NCI-H1436 (cell line): ENCODE measurements at places on chromosomes 7 and 10.

DNA sequence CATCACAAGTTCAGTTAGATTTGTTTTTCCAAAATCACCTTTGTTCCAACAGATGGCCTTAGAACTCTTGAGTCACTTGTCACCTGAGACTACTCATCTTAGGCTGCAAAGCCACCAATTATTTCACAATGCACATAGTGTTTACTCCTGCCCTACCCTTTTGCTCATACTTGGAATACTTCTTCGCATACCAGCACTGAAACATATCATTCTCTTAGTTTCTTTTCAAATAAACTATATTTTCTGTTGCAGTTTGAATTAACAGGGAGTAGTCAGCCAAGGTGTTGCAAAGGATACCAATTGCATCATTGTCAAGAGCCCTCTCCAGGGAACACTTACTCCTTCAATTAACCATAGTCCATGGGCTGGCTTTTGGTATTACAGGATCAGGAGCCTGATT is 71.0 kb downstream of the CASD1 start:
- DNase-seq, result no peak

GRCh38 chr10:35765996-35766395 is 123.9 kb upstream of the FZD8 start:
- no peak for DNase-seq

- DNase-seq, result no peak
Measured at GRCh38 chr7:31982962-31983361, 87.2 kb downstream of the PDE1C start.

GRCh38 chr10:12965571-12965970 is 35.9 kb downstream of the CCDC3 start:
- no peak for DNase-seq

GRCh38 chr7:121449329-121449728 is 53.2 kb upstream of the FAM3C start:
- DNase-seq, result no peak

GRCh38 chr7:88001744-88002530 is 67.9 kb downstream of the ADAM22 start:
- no peak for DNase-seq

DNA sequence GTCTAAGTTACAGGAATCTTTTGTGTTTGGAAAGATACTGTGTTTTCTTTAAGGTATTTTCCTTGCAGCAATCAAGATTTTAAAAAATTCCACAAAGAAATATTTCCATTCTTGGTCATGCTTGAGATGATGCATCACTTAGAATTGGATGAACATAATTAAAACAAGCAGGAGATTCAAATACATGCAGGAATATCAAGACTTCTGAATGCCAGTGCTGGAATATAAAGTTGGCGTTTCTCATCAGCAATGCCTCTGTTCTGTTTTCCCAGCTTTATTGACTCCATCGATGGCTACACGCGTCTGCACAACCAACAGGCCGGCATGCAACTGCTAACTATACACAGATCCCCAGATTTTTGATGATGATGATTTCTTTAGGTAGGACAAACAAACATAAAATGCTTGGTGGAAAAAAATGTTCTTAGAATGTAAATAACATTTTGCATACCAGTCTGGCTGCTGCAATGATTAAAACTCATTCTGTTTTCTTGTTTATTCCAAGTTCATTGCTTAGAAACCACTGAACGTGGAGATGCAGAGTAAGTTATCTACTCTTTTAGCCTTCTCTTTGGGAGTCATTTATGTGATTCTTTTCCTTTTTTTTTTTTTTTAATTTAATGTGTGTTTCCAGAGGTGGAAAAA is 91.3 kb upstream of the FAM171A1 start:
- DNase-seq, result no peak

- DNase-seq, result no peak
Measured at GRCh38 chr7:98079891-98080648, 26.6 kb upstream of the LMTK2 start.

DNA sequence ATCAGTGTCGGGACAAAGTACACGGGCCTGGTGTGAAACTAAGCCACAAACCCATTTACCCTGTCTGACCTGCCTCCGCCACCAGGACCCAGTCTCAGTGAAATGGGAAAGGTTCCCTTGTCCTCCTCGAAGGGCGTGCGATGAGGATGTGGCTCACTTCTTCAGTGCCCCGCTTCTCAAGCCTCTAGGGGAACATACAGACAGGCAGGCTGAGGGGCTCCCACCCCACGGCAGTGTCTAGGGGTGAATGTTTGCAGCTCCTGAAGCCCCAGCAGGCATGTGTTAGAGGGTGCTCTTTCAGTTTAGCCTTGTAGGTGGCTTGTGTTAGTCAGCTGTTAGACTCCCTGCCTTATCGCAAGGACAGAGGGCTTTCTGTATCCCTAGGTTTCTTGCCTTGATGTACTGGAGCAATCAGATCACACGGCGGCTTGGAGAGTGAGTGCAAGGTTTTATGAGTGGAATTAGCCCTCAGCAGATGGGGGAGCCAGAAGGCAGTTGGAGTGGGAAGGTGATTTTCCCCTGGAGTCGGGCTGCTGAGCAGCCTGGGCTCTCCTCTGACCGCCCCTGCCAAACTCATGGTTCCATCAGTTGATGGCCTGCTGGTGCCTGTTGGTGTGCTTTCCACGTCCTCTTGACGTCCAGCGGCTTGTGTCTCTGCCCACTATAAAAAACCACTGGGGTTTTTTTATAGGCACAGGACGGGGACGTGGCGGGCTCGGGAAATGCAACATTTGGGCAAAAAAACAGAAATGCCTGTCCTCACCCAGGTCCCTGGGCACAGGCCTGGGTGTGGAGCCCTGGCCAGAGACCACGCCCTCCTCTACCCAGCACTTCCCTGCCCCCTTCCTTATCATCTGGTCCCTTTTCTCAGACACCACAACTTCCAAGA is 759 bp downstream of the NUDT1 start:
- no peak for DNase-seq

DNA sequence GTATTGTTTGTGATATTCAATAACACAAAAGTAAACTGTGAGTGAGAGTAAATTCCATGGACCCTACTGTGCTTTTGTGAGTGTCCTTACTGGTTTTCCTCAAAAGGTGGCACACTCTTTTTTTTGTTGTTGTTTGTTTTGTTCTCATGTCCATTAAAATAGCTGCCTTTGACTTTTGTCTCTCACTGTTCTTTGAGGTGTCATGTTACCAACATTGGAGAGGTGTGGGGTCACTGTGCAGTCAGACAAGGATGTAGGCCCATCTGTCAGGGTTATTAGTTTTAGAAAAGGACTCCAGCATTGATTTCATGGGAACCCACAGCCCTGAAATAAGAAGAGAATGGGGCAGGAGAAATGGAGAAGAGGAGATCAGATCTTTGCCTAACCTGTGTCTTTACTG is 383.1 kb downstream of the SORCS3 start:
- no peak for DNase-seq

DNA sequence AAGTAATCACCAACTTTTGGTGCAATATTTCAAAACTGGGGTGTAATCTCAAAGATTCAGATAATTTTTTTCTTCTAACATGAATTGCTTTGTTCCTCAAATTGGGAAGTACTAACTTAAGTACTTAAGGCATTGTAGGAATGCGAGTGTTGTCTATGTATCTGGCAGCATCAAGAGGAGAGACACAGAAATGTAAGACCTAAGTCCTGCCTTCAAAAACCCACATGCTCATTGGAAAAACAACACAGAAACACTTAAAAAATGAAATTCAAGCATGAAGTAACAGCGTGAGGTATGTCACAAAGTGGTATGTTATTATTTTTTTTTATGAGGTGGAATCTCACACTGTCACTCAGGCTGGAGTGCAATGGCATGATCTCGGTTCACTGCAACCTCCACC is 288.5 kb downstream of the ZEB1 start:
- no peak for DNase-seq

GRCh38 chr7:117185124-117185523 is 137.7 kb downstream of the WNT2 start:
- DNase-seq, result no peak

DNA sequence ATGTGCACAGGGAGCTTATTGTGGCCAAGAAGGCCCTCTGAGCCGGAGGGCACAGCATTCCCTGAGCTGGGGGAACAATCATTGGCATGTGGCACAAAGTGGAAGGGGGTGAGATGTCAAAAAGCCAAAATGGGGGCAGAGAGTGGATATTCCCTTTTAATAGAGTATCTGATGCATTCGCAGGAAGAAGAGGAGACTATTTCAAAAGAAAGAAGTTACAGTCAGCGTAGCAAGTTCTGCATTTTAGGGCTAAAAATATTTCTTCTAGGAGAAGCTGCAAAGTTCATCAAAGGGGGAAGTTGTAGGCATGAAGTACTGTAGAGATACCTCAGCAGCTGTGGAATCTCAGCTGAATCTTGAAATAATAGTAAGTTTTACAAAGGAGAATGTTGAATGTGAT is 136.0 kb upstream of the WDR11 start:
- DNase-seq, result no peak

GRCh38 chr7:101885597-101885955 is 68.2 kb downstream of the CUX1 start:
- DNase-seq, result no peak

- DNase-seq, result no peak
Measured at GRCh38 chr7:26190417-26190869, 10.1 kb downstream of the HNRNPA2B1 start.

DNA sequence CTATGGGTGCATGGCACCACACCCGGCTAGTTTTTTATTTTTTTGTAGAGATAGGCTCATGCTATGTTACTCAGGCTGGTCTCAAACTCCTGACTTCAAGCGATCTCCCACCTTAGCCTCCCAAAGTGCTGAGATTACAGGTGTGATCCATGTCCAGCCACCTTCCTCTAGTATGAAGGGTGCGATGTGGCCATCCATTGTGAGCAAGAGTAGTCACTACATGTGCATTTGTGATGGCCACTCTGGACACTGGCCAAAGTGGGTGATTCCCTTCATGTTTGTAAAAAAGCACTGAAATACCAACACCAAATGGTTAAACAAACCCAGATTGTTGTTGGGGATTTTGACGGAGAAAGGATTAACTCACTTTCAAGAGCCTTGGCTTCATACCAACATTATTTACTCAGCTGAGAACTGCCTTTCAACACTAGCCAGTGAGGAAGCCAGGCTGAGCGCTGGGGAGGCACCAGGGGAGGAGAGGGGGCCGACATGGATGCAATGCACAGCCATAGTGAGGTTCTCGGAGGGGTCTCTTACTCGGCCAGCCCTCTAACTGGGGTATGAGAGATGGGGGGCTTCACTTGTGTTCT is 198.1 kb upstream of the LYZL2 start:
- DNase-seq, result no peak

DNA sequence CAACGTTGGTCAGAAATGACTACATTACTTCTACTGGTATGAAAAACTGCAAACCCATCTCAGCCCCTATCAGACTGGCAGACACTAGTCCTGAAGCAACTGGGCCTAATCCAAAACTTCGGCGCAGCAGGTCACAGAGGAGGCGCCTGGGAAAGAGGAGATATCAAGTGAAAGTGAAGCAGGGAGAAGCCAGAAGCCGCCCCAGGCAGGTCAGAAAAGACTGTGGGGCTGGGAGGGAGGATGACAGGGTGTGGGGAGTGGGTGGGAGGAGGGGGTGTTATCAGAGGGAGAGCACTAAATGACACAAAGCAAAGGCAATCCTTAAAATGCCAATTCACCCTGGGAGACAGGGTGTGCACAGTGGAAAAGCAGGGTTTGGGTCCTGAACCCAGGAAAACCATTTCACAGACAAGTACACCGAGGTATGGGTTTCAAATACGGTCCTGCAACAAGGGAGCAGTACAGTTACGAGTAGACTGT is 731 bp downstream of the CHCHD3 start:
- no peak for DNase-seq

DNA sequence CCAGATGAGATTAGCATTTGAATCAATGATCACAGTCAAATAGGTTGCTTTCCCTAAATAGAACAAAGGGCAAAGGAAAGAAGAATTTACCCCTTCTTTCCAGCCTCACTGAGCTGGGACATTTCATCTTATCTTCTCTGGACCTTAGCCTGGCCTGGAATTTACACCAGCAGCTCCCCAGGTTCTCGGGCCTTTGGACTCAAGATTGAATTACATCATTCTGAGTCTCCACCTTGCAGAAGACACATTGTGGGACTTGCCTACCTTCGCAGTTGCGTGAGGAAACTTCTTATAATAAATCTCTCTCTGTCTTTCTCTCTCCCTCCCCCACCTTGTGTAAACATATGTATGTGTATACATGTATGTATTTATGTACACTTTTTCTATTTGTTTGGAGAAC is 732.4 kb downstream of the IPMK start:
- DNase-seq, result no peak

- DNase-seq, result no peak
Measured at GRCh38 chr7:112897839-112898431, 107.7 kb upstream of the TMEM168 start.

DNA sequence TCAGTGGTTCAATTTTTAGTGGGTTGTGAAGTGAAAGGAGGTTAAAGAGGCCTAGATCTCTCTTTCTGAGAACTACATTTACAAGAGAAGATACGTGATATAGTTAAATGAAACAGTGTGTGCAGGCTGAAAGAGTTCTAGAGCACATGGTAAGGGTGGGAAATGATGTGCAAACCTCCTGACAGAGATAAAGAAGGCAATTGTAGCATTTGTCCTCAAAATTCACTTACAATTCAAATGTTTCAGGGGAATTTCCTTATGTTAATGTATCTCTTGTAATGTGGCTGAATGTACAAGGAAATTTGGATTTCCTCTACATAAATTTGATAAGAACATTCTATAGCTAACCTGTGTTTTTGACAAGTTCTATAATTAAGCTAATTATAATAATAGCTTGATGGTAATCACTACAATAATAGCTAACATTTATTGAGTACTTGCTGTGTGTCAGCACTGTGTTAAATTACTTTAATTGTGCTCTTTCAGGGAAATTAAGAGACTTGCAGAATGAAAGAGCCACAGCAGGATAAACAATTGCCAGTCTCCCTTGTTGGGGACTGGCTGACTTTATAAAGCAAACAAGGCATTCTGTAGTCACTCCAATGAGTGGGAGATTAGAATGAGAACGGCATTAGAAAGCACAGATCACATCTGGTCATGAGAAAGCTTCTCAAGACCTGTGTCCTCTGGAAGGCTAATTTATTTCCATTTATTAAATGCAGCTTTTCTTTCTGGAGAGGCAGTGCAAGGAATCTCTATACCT is 139.7 kb upstream of the TMEM72 start:
- peak; percentile 17 for DNase-seq

GRCh38 chr7:74029089-74029785 is 1.3 kb downstream of the ELN start:
- DNase-seq, result no peak

DNA sequence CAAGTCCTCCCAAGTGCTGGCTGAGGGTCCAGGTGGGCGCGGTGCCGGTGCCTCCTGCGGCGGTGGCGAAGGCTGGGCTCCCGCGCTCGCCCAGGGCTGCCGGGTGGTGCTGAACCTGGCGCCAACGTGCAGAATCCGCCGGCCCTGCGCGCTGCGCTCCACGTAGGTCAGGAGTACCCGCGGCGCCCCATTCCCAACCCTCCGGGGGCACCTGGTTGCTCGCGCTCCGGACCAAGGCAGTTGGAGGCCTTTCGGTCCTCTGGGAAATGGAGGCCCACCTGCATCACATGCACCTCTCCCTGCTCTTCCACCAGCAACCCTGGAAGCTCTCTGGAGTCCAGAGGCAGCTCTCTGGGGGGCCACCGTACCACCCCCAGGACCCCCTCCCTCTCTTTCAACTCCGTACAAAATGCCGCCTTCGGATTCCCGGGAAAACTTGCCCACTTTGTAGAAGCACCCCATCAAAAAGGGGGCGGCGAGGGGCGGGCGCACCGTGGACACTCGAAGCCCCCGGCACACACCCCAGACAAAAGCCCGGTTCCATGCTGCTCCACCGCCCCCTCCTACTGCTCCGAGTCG is 745 bp downstream of the SLC16A9 start:
- peak; percentile 10 for DNase-seq
